RPMI7951 (cell line): ENCODE measurements at places on chromosomes 11 and 22. TPM values are rescaled to one million over a fixed set of nuclear protein-coding genes. Genes with fewer than 3 reads are reported as not detected.

DNA sequence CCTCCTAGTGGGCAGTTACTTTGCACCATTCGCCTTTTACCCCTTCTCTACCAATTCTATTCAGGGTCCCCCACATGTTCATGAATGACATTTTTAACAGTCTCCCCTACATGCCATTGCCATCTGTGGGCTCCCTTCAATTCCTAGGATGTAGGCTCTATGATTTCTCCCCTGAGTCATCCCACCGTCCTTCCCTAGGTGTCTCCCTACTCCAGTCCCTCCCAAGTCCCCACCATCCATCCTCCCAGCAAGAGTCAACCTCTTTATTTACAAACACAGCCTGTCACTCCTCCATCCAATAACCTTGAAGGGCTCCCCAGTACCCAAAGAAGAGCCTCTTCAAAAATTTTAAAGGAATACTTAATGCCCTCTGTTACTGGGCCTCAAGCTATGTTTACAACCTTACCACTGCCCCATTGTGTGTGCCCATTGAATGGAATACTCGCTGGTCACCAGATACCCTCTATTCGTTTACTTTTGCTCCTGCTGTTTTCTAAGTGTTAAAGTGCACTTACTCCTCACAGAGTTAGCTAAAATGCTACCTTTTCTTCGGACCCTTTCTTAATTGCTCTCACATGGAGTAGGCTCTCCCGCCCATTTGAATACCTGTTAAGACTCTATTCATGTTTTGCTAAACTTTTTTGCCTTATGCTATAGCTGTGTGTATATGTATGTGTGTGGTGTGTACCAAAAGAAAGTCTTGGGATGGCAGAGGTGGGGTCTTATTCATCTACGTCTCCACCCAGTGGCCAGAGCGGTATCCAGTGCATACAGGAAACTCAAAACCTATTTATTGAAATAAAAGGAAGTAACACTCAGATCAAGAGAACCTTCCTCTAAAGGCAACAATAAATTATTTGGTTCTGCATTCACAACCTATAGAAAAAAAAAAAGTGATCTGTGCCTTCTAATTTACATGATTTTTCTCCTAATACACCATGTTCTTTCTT, 235.8 kb upstream of the CCDC90B start:
- peak; percentile 5 for DNase-seq

DNA sequence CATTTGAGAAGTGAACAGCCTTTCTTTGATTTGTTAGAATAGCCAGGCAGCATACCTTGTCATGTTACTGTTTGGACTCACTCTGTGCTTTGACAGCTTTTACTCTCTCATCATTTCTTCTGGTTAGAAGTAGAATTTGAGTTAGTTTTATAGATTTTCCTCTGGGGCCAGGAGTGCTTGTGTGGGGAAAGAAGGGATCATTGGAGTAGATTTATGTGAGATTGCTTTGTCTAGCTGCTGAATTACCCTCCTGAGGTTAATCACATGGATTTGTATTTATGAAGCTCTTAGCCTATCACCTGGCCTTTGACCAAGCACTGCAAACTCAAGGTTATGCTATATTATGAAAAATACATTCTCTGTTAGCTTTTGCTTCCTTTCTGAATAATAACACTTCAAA, 54.3 kb downstream of the SWAP70 start:
- no peak for DNase-seq

GRCh38 chr11:4065601-4066377, 28.8 kb upstream of the RRM1 start:
- DNase-seq: no peak

The SCN2B gene
- not detected in 2 replicates for total RNA-seq

DNA sequence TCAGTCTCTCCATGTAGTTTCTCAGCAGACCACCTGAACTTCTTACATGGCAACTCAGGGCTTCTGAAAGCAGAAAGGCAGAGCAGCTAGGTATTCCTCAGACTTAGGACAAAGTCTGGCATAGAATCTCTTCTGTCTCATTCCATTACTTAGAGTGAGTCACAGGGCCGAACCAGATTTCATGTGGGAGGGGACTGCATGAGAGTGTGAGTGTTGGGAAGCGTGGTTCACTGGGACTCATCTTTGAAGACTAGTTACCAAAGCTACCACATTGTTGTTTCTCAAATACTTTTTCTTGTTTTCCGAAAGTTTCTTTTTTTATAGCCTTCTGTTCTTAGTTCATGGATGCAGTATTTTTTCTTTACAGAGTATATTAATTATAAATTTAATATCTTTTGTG, 36.1 kb upstream of the SCN3B start:
- peak; percentile 57 for DNase-seq

- peak; percentile 87 for DNase-seq
Measured at GRCh38 chr22:41401781-41402648, 20.3 kb downstream of the TEF start.

DNA sequence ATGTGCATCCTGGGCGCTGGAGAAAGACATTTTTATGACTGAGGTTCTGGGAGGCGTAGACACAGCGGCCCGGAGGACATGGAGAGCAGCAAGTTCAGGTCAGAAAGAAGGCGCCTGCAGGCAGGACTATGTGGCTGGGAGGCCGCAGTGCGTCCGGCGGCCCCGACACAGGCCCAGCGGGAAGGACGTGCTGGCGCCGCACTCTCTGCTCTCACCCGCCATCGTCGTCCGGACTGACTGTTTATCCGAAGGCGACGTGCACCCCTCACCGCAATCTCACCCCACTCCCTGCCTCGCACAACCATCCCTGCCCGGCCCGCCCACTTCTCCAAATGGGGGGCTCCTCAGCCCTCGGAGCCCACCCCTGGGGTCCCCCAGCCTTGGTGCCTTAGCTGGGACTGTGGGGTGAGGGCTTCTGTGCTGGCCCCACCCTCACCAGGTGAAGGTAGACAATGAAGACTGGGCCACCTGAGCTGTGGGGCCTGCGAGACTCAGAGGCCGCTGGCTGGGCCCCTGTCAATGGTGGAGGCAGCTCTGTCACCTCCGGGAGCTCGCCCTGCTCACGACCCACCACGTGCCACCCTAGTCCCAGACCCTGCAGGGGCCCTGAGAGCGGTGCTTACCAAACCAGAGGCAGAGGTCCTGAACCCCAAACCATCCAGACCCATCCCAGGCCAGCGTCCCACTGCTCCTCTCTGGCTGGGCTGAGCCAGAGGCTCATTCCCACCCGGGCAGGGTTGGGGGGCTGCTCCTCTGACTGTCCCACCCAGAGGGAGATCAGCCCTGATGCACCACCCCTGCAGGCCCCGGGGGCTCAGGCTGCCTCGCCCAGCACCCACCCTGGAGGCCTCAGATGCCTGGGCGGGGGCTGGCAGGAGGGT, 16.2 kb upstream of the MUC5B start:
- no peak for DNase-seq

DNA sequence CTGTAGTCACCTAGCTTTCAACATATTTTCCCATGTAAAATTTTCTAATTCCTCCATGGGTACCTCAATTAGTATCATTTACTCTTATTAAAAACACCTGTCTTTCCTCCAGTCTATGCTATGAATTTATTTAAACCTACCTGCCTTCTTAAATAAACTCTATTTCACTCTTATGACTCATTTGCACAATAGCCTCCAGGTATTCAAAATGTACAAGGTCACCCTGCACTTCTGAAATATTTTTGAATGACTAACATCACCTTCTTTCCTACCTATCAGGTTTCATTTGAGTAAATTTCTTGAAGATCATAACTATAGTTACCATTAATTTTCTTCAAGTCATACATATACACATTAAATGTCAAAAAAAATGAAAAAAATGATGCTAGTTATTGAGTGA, 939.7 kb downstream of the DLG2 start:
- DNase-seq: no peak

- DNase-seq: peak; percentile 96
Measured at GRCh38 chr11:65040847-65041622, at the start of gene SAC3D1. Gene SAC3D1, plus strand, starts transcription at chr11:65041210. Its CDS starts 83 bp downstream, at chr11:65041293.

DNA sequence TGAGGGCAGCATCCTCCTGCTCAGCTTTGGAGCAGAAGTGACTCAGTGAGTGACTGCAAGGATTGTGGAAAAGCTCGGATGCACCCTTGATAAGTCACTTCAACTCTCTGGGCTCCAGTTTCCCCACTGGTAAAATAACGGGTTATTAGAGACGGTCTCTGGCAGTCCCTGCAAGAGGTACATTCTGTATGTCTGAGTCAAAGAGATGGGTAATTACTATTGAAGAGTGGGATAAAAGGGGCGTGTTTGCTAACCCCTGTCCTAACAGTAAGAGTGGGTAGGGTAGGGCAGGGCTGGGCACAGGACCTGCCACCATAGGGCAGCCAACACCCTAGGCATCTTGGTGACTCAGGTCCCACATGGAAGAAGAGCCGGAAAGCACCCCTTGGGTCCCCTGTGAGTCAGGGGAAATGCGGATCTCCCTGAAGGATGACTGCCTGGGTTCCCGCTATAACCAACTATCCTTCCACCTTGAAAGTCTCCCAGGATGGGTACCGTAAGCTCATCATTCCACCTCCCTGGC, 7.3 kb upstream of the AHNAK start:
- peak; percentile 87 for DNase-seq

The OR8J3 gene
- total RNA-seq: not detected in 2 replicates

GRCh38 chr11:77752516-77752915, 68.0 kb downstream of the RSF1 start:
- DNase-seq: no peak

The DEUP1 gene
- not detected in 2 replicates for total RNA-seq

The HBG2 gene
- total RNA-seq: 1.3 TPM in 1 of 2 replicates, not detected in the other

DNA sequence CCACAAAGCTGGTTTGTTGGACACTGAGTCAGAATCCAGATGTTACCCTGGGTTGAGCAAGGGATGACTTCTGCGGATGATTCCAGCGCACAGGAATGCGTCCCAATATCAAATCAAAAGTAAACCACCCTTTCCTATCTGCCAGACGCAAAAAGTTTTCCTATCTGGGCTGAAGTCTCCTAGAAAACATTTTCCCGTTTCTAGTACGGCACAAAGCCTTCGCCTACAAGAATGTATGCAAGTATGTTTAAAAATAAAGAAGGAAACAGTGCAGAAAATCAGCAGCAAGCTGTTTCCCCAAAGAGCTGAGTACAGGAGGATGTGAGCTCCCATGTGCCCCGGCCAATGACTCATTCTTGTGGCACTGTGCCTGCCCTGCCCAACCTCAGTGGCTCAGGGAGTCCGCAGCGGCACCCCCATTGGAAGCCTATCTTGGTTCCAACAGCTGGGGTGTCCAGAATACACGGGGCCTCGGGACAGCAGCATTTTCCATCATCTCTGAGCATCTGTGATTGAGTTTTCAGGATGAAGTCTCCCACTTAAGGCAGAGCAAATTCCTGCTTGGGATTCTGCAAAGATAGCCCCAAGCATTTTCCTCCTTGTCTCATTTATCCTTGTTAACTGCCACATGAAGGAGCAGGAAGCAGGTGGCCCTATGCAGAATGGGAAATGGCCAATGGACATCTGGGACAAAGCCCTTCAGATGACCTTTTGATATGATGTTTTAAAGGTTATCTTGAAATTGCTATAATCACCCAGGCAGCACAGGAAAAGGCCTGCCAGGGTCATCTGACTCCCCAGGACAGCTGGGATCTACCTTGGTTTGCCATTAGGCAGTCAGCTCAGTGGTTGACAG, 17.5 kb downstream of the KCNJ5 start:
- peak; percentile 95 for DNase-seq

The IPO7 gene
- total RNA-seq: 79.0 and 88.7 TPM in 2 replicates

GRCh38 chr11:42465623-42466022, 846.2 kb upstream of the API5 start:
- DNase-seq: no peak

The PLEKHB1 gene
- not detected in 2 replicates for total RNA-seq

- no peak for DNase-seq
Measured at GRCh38 chr22:17429516-17429915, 60.3 kb downstream of the CECR2 start.

The SSTR3 gene
- not detected in 2 replicates for total RNA-seq

- no peak for DNase-seq
Measured at GRCh38 chr11:61474013-61474643, 34.4 kb upstream of the LRRC10B start.
